Suprapubic skin (tissue), 4 donors: ENCODE measurements at places on chromosomes 2 and 18. TPM values are rescaled to one million over a fixed set of nuclear protein-coding genes. Genes with fewer than 3 reads are reported as not detected.

DNA sequence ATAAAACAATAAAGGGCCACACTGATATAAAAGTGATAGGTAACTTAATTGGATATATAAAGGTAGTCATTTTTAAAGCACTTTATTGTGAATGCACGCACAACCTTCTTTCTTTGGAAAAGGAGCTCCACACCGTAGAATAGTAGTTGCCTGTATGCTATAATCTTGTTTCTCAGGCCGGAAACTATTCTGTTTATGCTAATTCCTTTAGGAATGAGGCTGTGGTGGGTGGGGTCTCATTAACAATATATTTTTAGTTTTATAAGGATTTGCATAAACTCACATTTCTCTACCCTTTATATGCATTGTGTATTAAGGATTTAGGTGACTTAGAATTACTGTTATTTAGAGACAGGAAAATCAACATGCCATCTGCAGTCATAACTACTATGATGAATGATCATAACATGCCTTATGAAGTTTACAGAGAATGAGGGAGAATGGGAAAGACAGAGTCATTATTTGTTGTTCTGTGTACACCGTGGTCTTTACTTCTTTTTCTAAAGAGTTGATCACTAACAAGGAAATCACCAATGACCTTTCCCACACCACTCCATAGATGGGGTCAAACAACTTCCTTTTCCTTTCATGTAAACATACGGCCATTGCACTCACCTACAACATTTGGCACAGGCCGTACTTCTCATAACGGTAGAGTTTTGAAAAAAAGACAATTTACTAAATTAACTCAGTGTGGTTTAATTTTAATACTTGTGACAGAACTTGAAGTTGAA lies 84.5 kb downstream of the PIEZO2 start:
- DNase-seq = no peak

The LYPD6 gene
- total RNA-seq = not detected

- H3K27me3 ChIP-seq = no peaks in the 10 kb centered on the region
- no peaks in the 10 kb centered on the region for H3K36me3 ChIP-seq
- peaks cover 11% of the 10 kb centered on the region for H3K4me1 ChIP-seq
- no peak for DNase-seq
These were observed 36.6 kb upstream of the ASB1 start for GRCh38 chr2:238389988-238390589.

GRCh38 chr2:174931724-174932123 lies 73.5 kb downstream of the CHN1 start:
- H3K27me3 ChIP-seq = no peaks in the 10 kb centered on the region
- H3K4me1 ChIP-seq = no peaks in the 10 kb centered on the region
- H3K36me3 ChIP-seq = no peaks in the 10 kb centered on the region
- DNase-seq = no peak

DNA sequence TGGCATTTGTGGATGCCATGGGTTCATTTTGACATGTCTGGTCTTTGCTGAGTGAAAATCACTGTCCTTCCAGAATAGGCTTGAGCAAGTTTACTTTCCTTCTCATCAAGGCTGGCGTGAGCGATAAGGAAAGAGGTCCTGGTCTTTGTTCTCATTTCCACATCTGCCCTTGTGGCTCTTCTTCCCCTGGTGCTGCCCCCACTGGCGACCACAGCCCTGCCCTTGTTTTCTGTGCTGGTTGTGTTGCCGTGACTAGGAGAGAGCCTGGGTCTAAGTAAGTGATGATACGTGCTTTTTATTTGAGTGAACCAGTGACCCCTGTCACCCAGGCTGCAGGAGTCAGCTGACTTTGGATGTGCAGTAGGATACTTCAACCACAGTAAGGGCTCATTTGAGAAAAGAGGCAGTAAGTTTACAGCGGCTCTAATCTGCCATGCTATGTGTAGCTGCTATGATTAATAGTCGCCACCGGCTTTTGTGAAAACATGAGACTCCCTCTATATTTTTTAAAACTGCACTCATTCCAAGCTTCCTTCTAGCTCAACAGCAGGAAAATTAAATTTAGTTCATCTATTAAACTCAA lies 441.7 kb downstream of the RNF144A start:
- no peak overlapping the region for H3K27ac ChIP-seq
- H3K4me1 ChIP-seq = no peaks in the 10 kb centered on the region
- no peaks in the 10 kb centered on the region for H3K27me3 ChIP-seq
- H3K4me3 ChIP-seq = no peak overlapping the region
- no peaks in the 10 kb centered on the region for H3K36me3 ChIP-seq
- DNase-seq = no peak

GRCh38 chr2:11581124-11581796 lies 47.4 kb downstream of the GREB1 start:
- no peak overlapping the region for H3K4me3 ChIP-seq
- H3K36me3 ChIP-seq = no peaks in the 10 kb centered on the region
- H3K4me1 ChIP-seq = peaks cover 22% of the 10 kb centered on the region
- peak overlapping the region; percentile 7 for H3K27ac ChIP-seq

The MDH1B gene
- 2.3 TPM for total RNA-seq

DNA sequence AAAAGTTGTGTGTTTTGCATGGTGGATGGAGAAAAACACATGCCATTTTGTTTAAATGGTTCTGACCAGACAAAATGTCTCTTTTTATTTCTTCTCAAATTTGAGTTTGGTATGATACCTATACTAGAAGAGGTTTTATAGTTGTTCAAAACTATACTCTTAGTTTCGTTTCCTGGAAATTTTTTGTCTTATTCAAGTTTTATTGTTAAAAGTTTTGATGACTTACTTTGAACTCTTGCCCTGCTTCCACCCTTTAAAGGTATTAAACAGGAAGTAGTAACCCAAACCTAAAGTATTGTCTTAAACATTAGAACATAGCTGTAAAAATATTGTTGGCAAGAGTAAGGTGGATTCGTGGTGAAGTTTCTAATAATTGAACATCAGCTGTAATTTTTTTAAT lies 98.2 kb downstream of the BABAM2 start:
- H3K27ac ChIP-seq = no peak overlapping the region
- H3K4me1 ChIP-seq = peaks cover 7% of the 10 kb centered on the region
- DNase-seq = no peak
- H3K27me3 ChIP-seq = no peaks in the 10 kb centered on the region
- H3K4me3 ChIP-seq = no peak overlapping the region

The CD28 gene
- total RNA-seq = not detected

- no peaks in the 10 kb centered on the region for H3K27me3 ChIP-seq
- no peak overlapping the region for H3K27ac ChIP-seq
- no peak for DNase-seq
- H3K4me1 ChIP-seq = peaks cover 33% of the 10 kb centered on the region
- no peak overlapping the region for H3K4me3 ChIP-seq
These were observed 190.1 kb upstream of the GLI2 start for GRCh38 chr2:120545521-120546047.

- no peaks in the 10 kb centered on the region for H3K27me3 ChIP-seq
- H3K36me3 ChIP-seq = no peaks in the 10 kb centered on the region
- peaks cover 28% of the 10 kb centered on the region for H3K4me1 ChIP-seq
- H3K4me3 ChIP-seq = no peak overlapping the region
- peak; percentile 79 for DNase-seq
These were observed 103.5 kb upstream of the CTDP1 start for GRCh38 chr18:79575891-79576685.

DNA sequence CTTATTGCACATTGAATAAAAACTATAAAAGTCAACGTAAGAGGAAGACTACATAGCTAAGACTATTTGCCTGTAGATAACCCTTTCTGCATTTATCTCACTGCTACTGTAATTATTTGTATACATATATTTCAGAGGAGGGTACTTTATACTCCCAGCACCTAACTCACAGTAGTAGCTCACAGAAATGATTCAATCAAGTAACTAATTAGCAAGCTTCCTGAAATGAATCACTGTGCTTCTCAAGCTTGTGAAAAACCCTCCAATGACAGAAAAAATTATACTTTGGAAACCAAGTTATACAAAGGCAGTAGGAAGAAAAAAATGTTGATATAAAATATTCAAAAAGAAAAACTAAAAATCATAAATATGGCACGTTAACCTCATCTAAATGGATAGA lies 124.9 kb downstream of the NBAS start:
- H3K4me3 ChIP-seq = no peak overlapping the region
- H3K4me1 ChIP-seq = no peaks in the 10 kb centered on the region
- no peak for DNase-seq
- no peaks in the 10 kb centered on the region for H3K27me3 ChIP-seq

The SERPINB2 gene
- total RNA-seq = 71.5 TPM

DNA sequence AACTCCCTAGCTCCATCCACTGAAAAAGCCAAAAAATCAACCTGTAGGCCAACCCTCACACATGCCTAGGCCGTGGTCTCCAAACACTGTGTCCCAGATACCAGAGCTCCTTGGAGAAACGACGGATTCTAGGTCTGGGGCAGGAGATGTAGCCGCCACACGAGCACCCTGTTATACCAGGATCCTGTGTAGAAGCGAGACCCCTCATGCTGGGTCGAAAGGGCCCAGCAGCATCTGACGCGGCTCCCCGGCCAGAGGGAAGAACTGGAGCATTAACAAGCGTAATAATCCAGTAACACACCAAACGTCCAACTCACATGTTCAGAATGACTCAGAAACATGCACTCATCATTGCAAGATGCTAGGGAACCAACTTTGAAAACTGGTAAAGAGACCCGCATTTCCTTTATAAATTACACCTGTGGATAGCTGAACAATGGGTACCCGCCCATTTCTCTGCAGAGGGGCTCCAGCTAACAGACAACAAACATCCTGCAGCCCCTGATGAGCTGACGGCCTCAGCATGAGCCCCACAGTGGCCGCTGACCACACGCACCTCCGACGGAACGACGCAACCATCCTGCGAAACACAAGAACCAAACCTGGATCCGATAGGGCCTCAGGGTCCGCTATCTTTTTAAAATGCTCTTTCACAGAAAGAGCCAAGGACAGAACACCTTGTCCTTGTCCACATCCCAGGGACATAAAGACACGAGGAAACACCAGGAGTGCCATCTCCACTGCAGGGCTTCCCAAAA lies 14.2 kb downstream of the SLC66A2 start:
- no peaks in the 10 kb centered on the region for H3K27me3 ChIP-seq
- H3K27ac ChIP-seq = peak overlapping the region; percentile 9
- H3K4me1 ChIP-seq = peaks cover 33% of the 10 kb centered on the region
- no peak overlapping the region for H3K4me3 ChIP-seq
- peaks cover 65% of the 10 kb centered on the region for H3K36me3 ChIP-seq

- peaks cover 14% of the 10 kb centered on the region for H3K36me3 ChIP-seq
- H3K27me3 ChIP-seq = no peaks in the 10 kb centered on the region
- DNase-seq = no peak
- H3K27ac ChIP-seq = peak within 1 kb of the TSS; percentile 98
These were observed at the start of gene SEMA4C for GRCh38 chr2:96869822-96870625. Gene SEMA4C (minus strand): TSS chr2:96870080. CDS start chr2:96867886, 2,194 bp downstream.

The DHRS9 gene
- 2.5 TPM for total RNA-seq

DNA sequence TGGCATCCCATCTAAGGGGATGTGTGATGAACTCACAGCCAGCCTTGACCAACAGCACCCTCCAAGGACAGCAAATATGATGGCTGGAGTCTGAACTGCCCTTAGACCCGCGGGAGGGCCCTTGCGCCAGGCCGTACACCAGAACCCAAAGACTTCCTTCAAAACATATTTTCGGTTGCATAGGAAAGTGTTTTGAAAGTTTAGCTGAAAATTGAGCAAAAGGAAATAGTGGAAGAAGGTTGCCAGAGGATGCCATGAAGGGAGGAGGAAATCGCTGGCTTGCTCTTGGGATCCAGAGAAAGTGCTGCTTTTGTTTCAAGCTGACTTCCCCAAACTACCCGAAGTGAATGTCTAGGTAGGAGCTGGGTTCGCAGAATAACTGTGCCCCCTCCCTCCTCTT lies 61.3 kb downstream of the IL1R2 start:
- no peaks in the 10 kb centered on the region for H3K27me3 ChIP-seq
- H3K36me3 ChIP-seq = no peaks in the 10 kb centered on the region
- DNase-seq = no peak
- H3K4me3 ChIP-seq = no peak overlapping the region
- peak overlapping the region; percentile 85 for H3K27ac ChIP-seq

DNA sequence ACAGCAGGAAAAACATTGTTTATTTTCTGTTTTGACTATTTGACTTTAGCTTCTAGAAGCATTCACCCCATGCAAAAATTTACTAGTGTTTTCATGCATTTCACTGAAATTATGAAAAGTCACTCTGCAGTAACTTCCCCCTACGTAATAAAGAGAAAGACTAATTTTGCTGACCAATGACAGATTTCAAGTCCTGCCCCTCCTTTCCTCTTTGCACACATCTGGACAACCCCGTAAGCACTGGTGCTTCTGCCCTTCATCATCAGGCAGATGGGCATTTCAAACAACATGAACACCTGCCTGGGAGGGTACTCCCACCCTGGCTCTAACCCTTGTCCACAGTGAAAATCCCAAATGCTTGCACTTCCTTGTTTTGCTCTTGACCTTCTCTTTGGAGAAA lies 815.0 kb upstream of the ID2 start:
- H3K4me1 ChIP-seq = no peaks in the 10 kb centered on the region
- no peaks in the 10 kb centered on the region for H3K36me3 ChIP-seq
- H3K27me3 ChIP-seq = no peaks in the 10 kb centered on the region
- no peak overlapping the region for H3K4me3 ChIP-seq
- no peak for DNase-seq

DNA sequence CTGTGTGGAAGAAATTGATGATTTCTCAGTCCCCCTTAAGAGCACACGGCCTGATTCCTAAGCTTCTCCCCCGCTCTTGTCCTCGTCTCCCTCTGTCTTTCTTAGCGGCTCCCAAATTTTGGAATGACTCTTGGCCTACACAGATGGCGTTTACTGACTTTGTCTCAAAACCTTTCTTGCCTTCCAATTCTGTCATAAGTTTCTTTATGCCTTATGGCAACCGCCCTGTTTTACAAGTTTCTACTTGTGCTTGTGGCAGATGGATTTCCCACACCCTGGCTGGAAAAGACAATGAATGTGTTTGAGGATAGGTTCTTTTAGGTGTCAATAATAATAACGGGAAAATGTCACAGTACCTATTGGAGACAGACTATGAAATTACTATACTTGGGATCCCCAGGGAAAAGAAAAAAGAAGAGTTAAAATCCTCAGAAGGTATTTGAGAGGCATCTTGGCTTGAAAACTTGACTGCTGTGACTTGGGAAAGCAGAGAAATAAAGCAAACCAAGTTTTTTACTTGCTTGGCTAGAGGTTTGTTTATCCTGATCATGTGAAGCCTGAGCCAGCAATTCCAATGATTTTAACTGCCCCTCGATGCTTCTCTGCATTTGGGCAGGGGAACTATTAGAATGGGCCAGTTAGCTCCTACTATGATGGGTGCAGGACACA lies 276.4 kb downstream of the HRH4 start:
- peaks cover 19% of the 10 kb centered on the region for H3K4me1 ChIP-seq
- H3K4me3 ChIP-seq = no peak overlapping the region
- H3K36me3 ChIP-seq = no peaks in the 10 kb centered on the region

The SERPINB12 gene
- 14.8 TPM for total RNA-seq

The CCDC85A gene
- total RNA-seq = 2.3 TPM

The CCDC102B gene
- 1.6 TPM for total RNA-seq

The CCDC74A gene
- total RNA-seq = 11.2 TPM
